Stimulated activated CD4-positive, alpha-beta T cell treated with anti-CD3 and anti-CD28 coated beads, TNF-alpha, amount 100 ng/mL, for 24 hours (primary cell): ENCODE measurements at places on chromosomes 1 and 21.

GRCh38 chr1:175376194-175376593, 183.6 kb upstream of the KIAA0040 start:
- no peak for DNase-seq

DNA sequence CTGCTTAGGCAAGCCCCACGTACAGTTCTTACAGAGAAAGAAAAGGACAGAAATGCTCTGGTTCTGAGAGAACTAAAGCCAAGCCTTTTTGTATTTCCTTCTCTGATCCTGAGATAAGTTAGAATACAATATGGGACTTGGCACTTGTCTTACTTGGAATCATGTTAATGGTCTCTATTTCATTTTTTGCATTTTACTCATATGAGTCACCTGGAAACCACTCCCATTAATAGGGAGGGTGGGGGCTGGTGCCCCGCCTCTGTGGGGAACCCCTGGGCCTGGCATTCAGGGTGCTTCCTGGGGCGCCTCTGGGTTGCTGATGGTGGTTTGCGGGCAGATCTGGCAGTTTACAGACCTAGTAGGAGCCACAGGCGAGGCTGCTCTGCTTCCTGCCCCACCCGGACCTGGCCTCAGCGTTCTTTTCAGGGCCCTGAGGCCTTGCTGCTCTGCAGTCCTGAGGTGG, 26.7 kb downstream of the TSPAN2 start:
- peak; percentile 69 for DNase-seq

DNA sequence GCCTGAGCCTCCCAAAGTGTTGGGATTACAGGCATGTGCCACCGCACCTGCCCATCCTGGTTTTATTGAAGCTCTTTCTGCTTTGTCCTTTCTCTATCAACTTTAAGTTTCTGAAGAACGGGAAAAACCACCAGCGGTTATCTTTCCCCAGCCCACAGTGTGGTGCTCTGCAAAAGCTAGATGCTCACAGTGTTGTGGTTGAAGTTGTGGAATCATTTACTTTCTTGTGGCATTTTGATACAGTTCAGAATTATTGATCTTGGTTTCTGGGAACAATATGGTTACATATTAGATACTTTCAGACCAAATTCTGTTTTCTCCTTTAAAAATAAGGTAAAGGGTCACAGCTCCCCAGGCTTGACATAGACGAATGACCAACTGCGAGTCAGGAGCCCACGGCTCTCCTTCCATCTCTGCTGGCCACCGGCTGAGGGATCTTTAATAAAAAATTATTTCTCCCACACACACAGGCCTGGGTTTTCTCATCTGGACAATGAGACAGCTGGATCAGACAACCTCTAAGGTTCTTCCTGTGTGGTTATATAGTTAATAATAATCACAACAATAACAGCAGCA, 385.3 kb downstream of the SETD4 start:
- no peak for DNase-seq

DNA sequence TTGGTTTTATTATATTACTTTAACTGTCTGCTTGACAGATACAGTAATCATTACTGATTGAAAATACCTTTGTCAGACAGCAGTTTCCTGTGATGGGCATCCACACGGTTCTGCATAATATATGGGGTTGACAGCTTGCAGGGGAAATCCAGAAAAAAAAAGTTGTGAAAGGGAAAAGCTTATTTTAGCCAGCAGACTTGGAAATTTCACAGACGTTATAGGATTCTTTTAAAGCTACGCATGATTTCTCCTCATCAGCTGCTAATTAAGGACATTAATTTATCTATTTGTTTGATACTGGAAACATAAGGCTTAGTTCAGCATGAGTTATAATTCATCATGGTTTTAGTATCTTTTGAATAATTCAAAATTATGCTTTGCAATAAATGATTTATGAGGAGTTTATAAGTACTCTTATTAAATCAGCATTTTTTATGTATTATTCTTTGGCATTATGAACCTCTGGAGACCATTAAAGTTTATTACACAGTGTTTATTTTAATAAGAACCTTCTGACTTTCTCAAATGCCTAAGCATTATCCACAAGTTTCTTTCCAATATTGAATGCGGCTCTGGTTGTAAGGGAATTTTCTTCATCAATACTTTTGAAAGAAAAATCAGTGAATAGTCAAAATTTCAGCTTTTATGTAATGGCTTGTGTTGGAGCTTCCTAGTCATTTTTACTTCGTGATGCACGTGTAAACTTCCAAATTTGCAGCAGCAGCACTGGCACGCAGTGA, 235.3 kb upstream of the KCNK2 start:
- DNase-seq, result no peak

DNA sequence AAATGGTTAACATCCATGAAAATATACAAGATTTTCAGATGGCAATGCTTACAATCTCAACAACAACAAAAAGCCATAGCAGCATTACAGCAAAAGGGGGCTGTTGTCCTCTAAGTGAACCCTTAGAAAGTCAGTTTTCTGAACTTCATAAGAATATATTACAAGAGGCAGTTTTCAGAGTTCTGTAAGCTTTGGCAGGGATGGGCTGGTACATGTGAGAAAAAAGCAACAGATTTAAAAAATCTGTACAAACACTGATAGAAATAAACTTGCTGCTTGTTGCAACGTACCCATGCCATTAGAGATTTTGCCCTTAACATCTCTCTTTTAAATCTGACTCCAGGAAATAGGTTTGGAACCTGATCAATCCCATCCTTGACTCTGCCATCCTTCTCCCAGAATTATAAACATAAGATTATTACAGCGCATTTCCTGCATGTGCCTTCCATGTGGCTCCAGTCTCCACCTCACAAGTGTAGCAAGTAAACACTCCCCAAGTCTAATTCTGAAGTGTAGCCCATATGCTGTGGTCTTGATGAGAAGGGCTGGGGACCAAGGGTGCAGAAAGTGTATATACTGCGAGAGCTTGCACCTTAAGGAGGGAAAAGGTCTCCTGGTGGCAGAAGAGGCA, 101.4 kb upstream of the TSPAN2 start:
- no peak for DNase-seq

DNA sequence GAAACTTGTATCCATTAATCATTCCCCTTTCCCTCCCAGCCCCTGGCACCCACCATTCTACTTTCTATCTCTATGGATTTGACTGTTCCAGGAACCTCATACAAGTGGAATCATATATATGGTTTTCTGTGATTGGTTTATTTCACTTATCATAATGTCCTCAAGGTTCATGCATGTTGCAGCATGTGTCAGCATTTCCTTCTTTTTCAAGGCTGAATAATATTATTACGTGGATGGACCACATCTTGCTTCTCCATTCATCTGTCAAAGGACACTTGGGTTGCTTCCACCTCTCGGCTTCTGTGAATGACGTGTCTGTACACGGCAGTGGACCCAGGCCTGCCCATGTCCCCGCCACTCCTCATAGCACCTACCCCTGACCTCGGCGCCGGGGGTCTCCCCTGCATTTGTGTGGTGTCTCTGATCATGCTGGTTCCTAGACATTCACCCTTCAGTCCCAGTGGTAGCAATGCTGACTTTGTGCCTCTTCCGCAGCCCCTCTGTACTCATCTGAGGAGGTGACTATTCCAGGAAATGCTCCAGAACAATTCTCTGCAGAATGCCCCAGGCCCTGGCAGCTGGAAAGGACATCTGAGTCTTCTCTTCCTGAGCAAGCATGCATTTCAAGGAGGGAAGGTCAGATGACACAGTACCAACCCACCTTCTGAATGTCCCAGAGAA, 136.9 kb downstream of the PSMG1 start:
- no peak for DNase-seq

DNA sequence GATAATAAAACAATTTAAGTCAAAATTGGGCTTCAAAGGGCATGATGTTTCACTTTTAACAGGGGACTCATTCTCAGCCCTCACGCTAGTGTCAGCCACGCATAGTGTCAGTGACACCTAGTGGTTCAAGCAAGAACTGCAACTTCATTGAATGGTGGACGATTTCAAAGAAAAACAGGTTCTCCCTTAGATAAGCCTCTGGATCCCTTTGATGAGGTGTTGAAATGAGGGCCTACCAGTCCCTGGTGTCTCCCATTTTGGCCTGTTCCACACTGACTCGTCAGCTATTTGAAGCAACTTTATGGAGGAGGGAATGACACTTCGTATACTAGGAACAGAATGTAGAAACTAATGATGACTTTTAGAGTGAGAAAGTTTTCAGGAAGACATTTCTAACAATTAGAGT, 56.2 kb downstream of the FCRL5 start:
- DNase-seq, result no peak

GRCh38 chr1:84665703-84666317, 24.5 kb downstream of the SSX2IP start:
- DNase-seq, result no peak

- no peak for DNase-seq
Measured at GRCh38 chr1:111943066-111943465, 46.4 kb downstream of the KCND3 start.

GRCh38 chr1:228650141-228650540, 85.1 kb upstream of the RHOU start:
- DNase-seq, result no peak

DNA sequence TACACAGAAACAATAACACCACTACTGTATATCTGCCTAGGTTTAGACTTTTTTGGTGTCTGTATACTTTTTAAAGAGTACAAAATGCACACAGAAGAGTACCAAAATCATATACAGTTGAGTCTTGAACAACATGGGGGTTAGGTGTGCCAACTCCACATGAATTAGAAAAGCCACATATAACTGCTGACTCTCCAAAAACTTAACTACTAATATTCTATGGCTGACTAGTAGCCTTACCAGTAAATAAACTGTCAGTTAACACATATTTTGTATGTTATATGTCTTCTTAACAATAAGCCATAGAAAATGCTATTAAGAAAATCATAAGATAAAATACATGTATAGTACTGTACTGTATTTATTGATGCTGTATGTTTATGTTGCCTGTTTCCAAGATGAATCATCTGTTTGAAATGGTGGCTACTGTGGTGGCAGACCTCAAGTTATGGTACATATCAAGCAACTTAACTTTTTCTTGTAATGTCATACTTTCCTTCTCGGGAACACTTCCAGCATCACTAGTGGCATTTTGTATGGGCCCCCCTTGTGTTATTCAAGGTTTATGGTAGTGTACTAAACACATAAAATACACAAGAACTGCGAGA, 71.2 kb downstream of the LHX4 start:
- DNase-seq, result no peak

- no peak for DNase-seq
Measured at GRCh38 chr1:203268901-203269653, 36.2 kb upstream of the BTG2 start.

GRCh38 chr1:211601982-211602670, 23.2 kb upstream of the SLC30A1 start:
- DNase-seq, result no peak

- no peak for DNase-seq
Measured at GRCh38 chr1:230701895-230702768, 11.8 kb downstream of the AGT start.

- DNase-seq, result peak; percentile 66
Measured at GRCh38 chr1:207823880-207824566, 72.2 kb downstream of the CD46 start.

DNA sequence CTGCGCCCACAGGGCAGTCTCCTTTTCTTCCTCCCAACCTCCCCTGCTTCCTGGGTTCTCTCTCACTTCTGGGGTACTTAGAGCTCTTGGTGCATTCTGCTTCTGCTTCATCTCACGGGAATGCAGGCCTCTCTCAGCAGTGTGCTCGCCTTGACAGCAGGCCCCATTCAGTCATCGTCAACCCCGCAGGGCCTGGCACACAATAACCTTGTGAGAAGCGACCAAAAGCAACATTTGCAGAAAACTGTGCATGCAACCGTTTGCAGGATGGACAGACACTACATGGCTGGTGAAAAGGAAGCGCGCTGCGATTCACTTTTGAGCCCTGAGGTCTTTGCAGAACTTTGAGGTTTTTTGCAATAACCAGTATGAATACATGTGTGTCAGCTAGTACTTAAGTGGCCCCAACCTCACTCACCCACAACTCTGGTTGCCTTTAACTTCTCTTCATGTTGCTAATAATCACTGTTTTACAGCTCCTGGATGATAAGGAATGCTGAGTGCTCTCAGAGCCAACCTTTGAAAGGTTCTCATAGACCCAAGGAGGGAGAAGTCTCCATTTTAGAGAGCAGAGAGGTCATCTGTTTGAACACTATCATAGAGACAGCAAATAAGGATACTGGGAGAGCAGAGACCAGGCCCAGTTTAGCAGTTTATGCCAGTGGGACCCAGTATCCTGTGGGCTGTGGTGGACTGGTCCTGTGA, 2.5 kb upstream of the CD160 start:
- no peak for DNase-seq

- DNase-seq, result no peak
Measured at GRCh38 chr1:9111957-9112356, 16.9 kb downstream of the GPR157 start.

DNA sequence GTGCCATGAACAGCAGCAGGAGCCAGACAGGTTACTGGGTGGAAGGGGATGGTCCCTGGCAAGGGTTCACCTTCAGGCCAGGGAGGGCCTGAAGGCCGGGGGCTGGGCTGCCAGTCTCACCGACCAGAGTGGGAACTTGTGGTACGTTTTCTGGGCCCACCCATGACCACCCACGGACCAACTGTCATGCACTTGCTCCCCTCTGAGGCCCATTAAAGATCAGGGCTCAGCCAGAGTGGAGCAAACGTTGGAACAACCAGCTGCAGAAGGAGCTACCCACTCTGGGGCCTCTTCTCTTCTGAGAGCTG, 436.7 kb upstream of the PRMT6 start:
- DNase-seq, result no peak

DNA sequence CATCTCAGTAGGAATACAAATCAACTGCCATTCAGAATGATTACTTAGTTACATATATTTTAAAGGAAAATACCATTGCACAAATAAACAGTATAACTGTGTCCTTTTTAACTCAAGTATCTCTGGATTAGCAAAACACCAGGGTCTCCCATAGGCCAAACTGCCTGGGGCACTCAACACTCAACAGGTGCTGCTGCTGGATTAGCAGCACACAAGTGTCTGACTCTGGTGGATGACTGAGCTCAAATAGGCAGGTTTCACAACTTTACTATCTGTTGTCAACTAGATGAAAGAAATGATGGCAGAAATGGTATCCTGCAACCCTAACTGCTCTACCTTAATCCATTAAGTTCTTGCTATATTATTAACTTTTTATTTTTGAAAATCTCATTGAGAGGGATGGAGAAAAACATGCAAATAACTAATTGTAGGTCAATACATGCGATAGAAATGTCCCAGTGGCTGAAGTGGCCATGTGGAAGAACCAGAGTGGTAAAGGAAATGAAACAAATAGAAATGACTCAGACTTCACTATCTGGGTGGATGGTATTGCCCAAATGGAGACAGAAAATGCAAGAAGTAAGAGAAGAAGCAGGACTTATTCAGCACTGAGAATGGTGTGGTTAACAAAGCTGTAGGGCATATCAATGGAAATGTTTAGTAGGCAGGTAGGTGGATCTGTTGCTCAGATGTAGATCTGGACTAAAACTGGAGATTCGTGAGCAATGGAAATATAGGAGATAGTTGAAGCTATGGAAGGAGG, 90.8 kb upstream of the CCDC190 start:
- DNase-seq, result no peak
